ENCODE measurements at places on chromosomes 12 and 14. TPM values are rescaled to one million over a fixed set of nuclear protein-coding genes. Genes with fewer than 3 reads are reported as not detected.
A peak's percentile ranks its signal among the peaks of the same experiment; 100 is the strongest.

The CCDC88C gene
- 187 TPM for total RNA-seq

The MORN3 gene
- 3.0 TPM for total RNA-seq

The CPSF6 gene
- total RNA-seq, result 94.4 TPM

DNA sequence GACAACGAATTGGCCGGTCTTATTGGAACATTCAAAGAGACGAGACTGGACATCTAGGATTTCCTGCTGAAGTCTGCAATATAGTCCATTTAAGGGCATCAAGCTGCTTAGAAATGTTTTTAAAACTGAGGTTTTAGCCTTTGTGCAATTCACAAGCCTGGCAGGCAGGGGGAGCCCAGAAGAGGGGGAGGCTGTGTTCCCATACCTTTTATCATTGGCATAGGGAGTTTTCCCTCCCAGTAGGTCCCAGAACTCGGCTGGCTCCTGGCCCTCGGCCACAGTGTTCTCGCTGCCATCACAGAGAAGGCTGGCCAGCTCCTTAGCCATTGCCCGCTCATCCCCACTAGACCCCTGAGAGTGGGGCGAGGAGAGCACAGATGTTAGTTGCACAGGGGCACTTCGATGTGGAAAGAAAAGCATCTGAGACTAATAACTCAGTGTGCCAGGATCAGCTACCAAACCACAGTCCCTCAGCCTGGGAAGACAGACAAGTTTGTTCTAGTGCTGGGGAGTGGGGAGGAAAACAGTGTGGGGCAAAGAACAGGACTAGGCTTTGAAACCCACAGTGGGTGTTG is 15.1 kb downstream of the AVIL start:
- peak; percentile 51 for DNase-seq

DNA sequence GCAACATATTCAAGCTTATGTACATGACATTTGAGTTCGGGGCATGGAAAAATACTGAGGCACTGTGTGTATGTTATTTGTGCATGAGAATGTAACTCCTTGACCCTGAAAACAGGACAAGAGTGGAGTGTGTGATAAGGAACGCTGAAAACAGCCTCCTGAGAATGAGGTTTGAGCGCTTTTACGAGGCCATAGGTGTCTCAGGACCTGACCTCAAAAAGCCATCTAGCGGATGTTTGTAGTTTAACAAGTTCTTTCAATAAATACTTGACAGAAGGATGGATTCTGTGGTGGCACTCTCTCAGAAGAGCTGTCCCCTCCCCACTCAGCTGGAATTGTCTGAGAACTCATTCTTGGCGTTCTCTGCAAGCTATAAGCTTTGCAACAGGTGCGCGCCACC is 350.5 kb upstream of the TMTC1 start:
- no peak for DNase-seq

DNA sequence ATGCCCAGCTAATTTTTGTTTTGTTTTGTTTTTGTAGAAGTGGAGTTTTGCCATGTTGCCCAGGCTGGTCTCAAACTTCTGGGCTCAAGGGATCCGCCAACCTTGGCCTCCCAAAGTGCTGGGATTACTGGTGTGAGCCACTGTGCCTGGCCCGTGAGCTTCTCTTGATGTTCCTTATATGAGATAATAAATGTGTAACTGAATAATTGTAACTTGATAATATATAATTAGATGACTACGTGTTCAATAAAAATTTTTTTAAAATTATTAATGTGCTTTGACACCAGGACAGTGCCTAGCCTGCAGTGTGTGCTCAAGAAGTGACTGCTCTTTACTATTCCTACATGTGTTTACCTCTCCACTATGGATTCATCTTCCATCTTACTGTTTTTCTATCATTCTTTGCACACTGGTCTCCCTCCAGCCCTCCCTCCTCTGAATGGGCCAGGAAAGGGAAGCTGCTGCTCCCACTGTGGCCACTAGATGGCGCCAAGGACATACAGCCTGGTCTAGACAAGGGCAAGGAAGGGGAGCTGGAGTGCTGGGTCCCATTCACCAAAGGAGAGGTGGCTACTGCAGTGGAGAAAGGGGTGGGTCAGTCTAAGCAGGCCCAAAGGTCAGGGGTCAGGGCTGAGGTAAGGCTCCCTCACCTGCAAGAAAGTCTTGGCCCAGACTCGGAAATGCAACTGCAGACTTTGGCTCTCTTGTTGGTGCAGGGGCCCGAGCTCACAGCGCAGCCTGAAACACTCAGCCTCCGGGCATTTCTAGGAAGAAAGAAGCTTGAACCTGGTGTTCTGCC is 14.7 kb upstream of the ZNF385A start:
- peak; percentile 90 for DNase-seq

GRCh38 chr12:4193821-4194220 is 79.7 kb upstream of the CCND2 start:
- no peak for DNase-seq

DNA sequence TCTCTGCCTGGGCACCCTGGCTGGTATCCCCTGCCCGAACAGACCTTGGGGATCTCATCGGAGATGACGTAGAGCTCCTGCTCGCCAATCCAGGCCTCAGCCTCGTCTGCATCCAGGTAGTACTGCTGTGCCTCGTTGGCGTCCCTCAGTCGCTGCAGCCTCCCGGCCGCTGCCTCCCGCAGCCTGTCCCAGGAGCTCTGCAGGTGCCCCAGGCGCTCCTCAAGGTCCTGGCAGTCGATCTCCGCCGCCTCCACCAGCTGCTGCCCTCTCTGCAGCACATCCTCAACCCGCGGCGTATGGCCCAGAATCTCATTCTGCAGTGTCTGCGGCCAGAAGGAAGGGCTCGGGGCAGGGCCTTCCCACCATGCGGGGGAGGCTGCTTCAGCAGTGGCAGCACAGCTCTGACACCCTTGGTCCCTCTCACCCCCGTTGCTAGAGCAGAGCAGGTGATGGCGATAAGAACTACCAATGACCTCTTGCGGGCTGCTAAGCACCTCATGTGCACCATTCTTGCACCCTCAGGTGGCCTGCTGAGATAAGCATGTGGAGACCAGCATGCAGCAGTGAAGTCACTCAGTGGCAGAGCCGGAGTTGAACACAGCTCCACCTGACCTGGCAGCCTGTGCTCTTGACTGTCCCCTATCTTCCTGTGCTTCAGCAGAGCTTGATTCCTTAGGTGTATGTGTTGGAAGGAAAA is 71.0 kb downstream of the PLEKHG3 start:
- DNase-seq, result no peak

GRCh38 chr12:54042970-54043853 is 10.4 kb downstream of the HOXC5 start:
- DNase-seq, result no peak

DNA sequence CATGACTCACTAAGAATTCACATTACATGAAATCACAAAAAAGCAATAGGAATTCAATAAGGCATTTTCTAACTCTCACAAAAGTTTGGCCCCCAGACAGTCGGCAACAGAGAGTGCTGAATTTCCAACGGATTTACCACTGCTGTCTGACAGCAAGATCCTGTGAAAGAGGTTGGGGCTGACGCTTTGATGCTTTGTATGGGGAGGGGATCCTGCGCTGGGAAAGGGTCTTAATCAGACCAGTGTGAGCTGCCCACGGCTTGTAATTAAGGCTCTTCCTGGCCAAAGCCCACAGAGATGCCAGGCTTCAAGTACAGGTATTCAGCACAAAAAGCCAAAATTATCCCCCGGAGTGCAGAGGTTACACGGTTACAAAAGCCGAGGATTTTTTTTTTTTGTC is 66.8 kb upstream of the TMCC3 start:
- no peak for DNase-seq

- no peak for DNase-seq
Measured at GRCh38 chr12:14936224-14936861, 2.0 kb downstream of the ERP27 start.

DNA sequence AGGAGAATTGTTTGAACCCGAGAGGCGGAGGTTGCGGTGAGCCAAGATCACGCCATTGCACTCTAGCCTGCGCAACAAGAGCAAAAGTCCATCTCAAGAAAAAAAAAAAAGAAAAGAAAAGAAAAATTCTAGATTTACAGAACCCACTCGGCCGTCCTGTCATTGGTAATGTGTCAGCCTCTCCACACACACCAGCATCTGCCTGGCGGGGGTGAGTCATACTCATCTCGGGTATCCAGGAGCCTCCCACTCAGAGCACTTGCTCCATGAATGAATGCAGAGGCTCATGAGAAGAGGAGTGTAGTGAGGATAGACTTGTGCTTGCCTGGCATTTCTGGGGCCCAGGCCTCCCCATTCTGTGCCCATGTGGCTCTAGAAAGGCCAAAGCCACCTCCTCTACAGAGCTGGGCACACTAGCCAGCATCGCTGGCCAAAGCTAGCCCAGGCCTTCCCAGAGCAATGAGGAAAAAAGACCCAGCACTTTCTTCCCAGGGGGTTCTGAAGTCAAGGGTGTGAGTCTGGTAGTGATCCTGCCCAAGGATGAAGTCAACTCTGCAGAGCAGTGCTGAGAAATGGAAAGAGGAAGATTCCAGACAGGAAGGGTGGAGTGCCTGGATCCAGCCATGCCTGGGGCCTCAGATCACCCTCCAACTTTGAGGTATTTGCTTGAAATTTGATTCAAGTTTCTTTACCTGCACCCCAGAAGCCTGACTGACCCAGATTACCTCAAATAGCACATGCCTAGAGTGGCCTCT is 31.2 kb upstream of the KLC1 start:
- DNase-seq, result no peak

GRCh38 chr12:84807249-84807648 is 105.3 kb downstream of the SLC6A15 start:
- DNase-seq, result no peak

DNA sequence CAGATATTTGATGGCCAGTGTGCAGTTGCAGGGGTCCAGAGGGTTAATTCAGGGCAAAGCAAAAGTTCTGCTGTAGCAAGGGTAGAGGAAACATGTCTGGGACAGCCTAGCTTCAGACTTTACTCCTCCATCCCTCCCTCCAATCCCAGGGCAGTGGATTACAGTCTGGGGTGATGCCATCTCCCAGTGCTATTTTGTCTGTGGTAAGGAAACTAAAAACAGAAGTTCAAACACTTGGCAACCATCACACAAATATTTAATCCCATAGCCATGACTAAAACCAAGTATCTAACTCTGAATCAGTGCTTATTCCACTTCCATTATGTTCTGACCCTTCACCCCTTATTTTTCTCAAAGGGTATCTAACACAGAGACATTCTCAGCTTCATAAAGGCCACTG is 61.8 kb downstream of the PIK3C2G start:
- DNase-seq, result no peak

GRCh38 chr12:121668750-121669520 is 519 bp downstream of the MORN3 start:
- DNase-seq, result peak; percentile 67

DNA sequence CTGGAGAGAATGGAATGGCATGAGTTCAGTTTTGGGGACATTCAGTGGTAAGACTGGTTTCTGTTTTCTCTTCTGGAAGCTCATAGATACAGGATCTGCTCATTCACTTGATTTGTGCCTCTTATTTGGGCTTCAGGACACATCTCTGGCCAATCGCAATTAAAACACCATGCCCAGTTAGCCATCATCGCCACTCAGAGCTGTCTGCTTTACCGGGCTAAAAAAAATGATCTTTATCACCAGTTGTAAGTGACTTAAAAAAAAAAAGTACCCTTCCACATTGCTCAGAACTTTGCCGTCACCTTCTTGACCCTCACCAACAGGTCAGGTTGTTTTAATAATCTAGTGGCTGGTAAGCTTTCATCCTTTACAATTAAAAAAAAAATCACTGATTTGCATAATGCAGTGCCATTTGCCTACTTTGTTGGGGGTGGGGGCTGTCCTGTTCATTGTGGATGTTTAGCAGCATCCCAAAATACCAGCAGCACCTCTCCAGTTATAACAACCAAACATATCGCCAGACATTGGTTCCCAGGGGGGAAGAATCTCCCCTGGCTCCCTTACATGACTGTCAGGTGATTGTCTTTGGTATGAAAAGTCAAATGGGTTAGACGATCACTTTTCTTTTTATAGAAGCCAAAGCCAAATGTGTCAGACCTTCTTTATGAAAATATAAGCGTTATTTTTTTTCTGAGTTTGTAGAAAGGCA is 150.1 kb downstream of the PRKCH start:
- DNase-seq, result no peak

All from activated CD4-positive, alpha-beta T cell treated with anti-CD3 and anti-CD28 coated beads, Interleukin-2, amount 10 ng/mL, durations not matched to agents 7 days and 5 days (primary cell).